H4 (cell line): ENCODE measurements at places on chromosomes 13 and 19. TPM values are rescaled to one million over a fixed set of nuclear protein-coding genes. Genes with fewer than 3 reads are reported as not detected.
A peak's percentile ranks its signal among the peaks of the same experiment; 100 is the strongest.

Gene ZNF284
- 1.1 and 1.8 TPM in 2 replicates for total RNA-seq

Gene CLIP3
- total RNA-seq: 1.9 and 3.8 TPM in 2 replicates

- DNase-seq: no peak
Observed at GRCh38 chr13:41311406-41312175, 524 bp downstream of the NAA16 start.

DNA sequence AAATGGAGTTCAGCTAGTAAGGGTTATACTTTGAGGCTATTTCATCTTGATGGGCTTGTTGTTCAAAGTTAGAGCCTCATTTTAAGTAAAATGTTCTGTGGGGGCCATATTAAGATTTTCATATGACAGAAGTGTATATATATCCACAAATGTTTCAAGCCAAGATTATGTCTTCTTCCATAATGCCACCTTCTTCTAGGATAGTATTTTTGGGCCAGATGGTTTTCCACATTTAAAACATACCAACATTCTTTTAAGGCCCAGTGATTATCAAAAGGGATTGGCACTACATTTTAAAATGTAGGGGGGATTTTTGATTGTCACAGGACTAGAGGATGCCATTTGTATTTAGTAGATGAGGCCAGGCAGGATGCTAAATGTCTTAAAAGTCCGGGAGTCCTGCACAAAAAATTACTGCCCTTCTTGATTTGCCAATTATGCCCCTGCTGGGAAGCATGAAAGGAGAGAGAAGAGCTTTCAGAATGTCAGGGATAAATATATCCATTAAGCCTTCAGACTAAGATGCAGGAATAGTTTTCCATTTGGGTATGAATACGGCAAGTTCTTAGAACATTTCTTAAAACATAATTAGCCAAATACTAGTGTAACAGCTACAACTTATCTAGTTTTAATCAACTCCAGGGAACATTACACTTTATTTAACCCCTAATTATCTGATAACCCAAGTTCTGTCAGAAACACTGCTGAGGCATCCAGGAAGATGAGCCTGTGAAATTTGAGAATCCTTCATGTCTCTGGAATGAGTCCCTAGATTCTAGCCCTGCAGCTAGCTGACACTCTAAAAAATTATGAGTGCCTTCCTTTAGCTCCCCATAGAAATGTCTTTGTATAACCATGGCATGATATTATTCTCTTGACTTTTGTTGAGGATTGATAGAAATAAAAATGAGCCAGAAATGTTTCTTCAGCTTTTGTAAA is 34.0 kb downstream of the ITM2B start:
- DNase-seq: no peak

- DNase-seq: peak; percentile 32
Observed at GRCh38 chr19:41264581-41265394, 616 bp downstream of the HNRNPUL1 start.

GRCh38 chr19:3456925-3457527 is 23.3 kb downstream of the SMIM24 start:
- no peak for DNase-seq

GRCh38 chr13:25848812-25849745 is 202.7 kb downstream of the SHISA2 start:
- DNase-seq: peak; percentile 29

DNA sequence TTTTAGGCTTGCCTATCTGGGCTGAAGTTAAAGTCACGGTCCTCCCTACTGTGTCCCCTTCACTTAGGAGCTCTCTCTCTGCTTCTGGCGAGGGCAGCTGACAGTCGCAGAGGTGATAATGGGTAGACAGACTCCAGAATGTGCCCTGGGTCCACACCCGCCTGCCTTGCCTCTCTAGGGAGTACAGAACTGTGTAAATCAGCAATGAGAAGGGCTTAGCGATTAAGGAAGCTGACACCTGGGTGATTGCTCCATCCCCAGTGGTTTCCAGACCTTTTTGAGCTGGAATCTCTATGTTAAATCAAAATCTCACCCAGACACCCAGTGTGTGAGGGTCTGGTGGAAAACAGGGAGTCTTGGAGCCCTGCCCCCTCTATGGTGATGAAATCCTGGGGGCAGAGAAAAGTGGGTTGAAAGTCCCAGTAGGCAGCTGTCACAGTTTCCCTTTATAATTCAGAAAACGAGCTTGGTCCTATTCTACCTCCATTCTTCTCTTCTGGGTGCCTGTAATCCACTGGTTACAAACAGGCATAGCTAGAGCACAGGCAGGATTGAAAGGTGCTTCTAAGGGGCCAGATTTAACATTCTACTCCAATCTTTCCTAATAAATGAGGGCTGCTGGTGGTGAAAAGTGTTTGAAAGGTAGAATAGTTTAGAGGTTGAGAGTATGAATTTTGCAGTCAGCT is 46.9 kb downstream of the OLFM4 start:
- DNase-seq: no peak

DNA sequence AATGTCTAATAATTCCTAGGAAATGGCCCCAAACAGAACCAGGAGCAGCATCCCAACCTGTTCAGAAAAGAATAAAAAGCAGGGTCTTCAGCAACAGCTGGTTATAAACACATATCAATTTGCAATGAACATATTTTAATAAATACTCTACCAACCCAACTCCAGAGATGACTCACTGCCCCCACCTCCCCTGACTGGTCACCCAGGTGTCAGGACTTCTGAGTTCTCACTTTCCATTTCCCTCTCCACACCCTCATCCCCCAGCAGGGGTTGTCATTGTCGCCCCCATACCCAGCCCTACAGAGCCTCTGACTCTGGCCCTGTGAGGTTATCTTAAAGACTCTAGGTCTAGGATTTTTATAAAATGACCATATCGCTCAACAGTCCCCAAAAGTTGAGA is 6.9 kb downstream of the SERPINE3 start:
- DNase-seq: no peak
